SIG-M5 (cell line): ENCODE measurements at places on chromosomes 5 and 9.

DNA sequence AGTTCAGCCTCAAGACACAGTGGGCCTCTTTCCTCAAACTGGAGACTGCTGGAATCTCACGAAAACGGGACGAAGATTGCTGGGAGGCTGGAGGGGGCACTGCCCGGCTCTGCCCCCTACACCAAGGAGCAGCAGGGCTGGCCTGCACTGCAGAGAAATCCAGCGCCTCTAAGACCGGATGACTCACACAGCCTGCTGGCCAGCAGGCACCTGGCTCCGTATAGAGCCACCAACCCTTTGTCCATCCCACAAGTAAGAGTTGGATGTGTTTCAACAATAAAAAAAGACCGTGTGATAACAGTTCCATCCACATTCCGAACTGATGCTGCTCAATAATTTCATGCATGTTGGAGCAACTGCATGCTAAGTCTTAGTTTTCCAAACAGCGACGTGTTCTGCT is 11.5 kb downstream of the CCDC127 start:
- no peak for DNase-seq

GRCh38 chr5:67319935-67320725 is 123.5 kb upstream of the CD180 start:
- DNase-seq: no peak

DNA sequence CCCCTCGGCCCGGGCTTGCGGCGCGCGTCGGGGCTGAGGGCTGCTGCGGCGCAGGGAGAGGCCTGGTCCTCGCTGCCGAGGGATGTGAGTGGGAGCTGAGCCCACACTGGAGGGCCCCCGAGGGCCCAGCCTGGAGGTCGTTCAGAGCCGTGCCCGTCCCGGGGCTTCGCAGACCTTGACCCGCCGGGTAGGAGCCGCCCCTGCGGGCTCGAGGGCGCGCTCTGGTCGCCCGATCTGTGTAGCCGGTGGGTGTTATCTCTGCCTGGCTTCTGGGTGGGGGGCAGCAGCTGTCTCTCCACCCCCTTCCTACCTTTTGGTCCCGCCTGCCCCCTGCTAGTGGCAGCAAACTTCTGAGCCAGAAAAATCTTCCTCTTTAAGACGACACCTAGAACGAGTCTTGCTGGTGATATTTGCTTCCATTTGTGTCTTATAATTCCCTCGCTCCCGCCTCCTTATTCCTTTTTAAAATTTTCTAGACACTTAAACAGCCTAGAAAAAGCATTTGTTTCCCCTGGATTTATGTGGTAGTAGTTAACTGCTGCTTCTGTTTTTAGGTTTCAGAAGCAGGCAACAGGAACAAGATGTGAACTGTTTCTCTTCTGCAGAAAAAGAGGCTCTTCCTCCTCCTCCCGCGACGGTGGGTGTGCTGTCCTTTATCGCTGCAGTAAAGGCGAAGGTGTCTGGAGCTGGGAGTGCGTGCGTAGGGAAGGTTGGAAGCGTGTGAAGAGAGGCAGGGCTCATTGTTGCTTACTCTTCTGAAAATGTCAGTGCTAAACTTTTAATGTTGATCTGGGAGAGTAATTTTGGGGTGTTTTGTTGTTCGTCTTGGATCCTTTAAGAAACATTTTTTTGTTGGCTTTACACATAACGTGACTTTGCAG is 554 bp downstream of the JAK2 start:
- no peak for DNase-seq

DNA sequence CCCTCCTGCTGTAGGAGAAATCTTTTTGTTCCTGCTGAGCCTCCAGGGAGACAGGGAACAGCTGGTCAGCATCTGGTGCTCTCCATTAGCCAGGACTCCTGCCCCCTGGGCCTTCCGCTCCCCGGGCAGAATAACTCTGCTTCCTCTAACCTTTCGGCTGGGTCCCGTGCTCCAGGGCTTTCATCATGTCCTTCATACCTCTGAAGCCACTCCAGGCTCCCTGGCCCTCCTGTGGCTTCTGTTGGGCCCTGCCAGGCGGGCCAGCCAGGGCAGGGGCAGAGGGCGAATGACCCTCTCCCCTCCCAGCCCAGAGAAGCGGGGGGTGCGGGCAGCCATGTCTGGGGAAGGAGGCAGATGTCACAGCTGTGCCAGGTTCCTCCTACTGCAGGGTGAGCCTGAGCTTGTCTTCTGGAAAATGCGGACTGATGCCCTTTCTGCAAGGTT is 81.7 kb upstream of the LMX1B start:
- no peak for DNase-seq

DNA sequence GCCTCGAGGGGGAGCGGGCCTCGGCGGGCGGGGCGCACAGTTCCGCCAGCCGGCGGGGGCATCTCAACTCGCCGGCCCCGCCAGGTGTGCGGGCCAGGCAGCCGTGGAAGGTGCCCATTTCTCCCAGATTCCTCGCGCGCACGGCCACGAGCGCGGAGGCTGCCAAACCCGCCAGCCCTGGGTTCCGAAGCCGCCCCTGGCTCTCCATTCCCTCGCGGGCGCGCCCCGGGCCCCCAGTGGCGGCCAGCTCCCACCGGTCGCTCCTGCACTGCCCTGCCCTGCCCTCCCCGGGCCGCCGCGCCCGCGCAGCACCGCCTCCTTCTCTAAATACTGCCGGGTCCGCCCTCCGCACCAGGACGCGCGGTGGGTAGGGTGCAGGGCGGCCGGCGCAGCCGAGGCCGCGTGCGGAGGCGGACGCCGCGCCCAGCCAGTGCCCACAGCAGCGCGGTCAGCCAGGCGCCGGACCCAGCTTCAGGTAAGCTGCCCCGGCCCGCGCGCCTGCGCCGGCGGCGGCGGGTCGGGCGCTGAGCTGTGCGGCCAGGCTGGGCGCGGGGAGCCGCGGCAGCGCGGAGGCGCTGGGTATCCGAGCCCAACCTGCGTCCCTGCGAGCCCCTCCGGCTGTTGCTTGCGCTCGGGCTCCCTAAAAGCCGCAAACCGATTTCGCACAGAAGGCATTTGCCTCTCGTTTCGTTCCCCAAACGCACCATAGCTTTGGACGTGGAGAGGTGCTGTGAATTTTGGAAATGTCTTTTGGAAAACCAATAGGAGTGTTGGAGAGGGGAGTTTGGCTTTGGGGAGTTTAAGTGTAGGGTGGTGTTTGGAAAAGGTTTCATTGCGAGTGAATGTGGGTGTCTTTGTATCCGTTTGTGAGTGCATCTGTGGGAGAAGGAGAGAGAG is at the start of gene TMEM171:
Gene TMEM171 (plus strand): TSS at position 354 of the 897 bp plus-strand sequence. CDS start 2,799 bp downstream, outside the sequence.
- DNase-seq: no peak

GRCh38 chr9:135544981-135545635 is 818 bp upstream of the OBP2A start:
- DNase-seq: no peak

DNA sequence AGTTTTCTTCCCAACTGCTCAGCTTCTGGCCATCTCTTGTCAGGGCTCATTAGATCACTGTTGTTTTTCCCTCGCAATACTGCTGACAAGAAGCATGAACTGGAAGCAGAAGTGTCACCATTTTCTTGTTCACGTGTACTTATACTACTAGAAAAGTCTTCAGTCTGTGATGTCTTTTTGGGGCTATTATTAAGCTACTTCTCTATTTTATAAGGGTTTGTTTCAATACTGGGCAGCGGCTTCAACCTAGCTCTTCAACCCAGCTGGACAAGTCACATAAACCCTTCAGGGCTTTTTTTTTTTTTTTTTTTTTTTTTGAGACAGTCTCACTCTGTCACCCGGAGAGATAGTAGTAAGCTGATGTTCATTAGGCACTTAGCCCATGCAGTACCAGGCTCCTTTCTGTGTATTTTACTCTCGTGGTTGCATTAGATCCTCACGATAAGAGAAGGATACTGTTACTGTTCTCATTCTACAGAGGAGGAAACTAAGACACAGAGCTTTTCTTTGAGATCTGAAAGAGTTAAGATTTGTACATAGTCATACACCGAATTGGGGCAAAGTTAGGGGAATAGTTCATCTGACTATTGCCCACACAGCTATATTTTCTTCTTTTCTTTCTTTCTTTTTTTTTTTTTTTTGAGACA is 20.5 kb downstream of the RAPGEF1 start:
- DNase-seq: no peak

- DNase-seq: no peak
These were observed 64.9 kb upstream of the OSMR start for GRCh38 chr5:38780945-38781344.

- peak; percentile 84 for DNase-seq
These were observed 1.0 kb upstream of the NTMT1 start for GRCh38 chr9:129624947-129625346.

- DNase-seq: no peak
These were observed 193.5 kb downstream of the NR3C1 start for GRCh38 chr5:143209881-143210395.

DNA sequence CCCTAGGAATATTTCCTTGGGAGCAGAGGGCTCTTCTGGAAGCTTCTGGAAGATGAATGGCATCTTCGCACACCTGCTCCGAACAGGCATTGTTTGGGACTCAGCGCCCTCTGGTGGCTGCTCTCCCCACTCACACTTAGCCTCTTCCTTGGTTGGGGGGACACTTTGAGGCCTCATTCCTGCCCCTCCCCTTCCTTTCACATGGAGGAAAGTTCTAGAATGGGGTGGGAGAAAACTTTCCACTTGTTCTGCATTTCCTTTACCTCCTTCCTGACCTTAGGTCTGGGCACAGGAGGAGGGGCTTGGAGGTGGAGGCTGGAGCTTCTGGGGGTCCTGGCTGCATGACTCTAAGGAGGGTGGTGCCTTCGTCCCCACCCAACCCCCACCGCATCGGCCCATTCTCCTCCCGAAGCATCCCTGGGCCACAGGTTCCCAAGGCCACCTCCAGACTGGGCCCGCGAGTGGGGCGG is 19.3 kb upstream of the SMIM32 start:
- DNase-seq: no peak

GRCh38 chr5:159912033-159912800 is 4.1 kb upstream of the ADRA1B start:
- DNase-seq: no peak

GRCh38 chr5:119031905-119032304 is 39.0 kb upstream of the DMXL1 start:
- no peak for DNase-seq

- DNase-seq: no peak
These were observed 52.0 kb upstream of the NCS1 start for GRCh38 chr9:130120299-130120587.

- no peak for DNase-seq
These were observed 735 bp downstream of the PTGR1 start for GRCh38 chr9:111598733-111599091.

GRCh38 chr5:9361835-9362234 is 184.0 kb downstream of the SEMA5A start:
- DNase-seq: no peak

DNA sequence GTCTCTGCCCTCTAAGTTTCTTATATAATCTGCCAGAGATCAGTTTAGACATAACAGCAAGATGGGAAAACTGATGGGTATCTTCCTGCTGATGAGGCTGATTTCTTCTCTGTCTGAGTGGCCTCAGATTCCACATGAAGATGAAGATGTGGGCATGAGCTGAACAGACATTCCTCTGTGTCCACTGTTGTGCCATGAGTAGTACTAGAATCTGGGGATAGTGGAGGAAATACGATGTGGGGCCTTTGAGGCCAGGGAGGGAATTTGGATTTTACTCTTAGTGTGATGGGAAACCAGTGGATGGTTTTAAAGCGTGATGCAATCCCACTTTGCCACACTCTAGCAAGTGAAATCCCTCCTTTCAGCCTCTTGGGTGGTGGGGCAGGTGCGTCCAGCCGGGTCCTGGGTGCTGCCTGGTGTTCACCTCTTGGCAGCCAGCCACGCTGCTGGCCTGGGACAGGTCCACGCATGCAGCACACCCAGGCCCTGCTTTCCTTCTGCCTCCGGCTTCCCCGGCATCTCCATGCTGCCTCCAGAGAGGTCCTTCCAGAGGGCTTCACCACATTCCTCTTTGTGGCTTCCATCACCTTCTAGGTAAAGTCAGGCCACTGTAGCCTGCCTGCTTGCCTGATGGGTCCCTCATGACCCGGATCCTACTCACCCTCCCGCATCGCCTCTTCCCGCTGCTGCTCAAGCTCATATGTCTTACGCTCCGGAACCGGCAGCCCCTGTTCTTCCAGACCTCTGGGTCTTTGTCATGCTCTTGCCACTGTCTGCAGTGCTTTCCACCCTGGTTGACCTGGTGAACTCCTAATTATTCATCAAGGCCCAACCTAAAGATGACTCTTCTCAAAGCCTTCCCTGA is 28.1 kb upstream of the SH3PXD2B start:
- DNase-seq: no peak
